GM19239 (cell line): ENCODE measurements at places on chromosomes 12 and 14.

GRCh38 chr14:77238996-77239395, 32.0 kb downstream of the NGB start:
- DNase-seq: no peak

DNA sequence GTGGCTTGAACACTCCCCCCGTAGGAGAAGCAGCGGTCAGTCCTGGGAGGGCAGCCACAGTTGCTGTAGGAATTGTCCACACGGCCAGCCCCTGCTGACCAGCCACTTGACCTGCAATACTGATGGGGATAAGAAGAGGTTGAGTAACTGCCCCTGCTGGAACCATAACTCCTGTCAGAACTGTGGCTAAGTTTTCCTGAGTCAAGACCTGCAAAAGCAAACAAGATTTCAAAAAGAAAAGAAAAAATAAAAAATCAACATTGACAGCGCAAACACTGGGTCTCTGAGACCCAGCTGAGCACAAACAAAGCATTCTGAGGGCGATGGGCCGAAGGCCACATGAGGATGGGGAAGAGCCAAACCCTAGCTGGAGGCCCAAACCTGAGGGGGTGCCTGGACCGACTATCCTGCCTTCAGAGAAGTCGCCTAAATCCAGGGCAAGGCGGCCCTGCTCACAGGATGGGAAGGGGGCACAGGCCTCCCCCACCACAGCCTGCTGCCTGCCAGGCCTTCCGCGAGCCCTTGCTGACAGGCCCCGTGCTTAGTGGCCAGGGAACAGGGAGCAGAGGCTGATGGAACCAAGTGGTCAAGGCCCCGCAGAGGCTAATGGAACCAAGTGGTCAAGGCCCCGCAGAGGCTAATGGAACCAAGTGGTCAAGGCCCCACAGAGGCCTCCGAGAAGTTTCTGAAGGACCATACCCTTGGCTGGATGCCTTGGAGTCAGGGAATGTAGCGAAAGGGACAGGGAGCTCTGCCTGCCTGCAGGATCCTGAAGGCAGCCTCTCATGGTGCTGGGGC, 19.1 kb downstream of the POU6F1 start:
- DNase-seq: no peak

DNA sequence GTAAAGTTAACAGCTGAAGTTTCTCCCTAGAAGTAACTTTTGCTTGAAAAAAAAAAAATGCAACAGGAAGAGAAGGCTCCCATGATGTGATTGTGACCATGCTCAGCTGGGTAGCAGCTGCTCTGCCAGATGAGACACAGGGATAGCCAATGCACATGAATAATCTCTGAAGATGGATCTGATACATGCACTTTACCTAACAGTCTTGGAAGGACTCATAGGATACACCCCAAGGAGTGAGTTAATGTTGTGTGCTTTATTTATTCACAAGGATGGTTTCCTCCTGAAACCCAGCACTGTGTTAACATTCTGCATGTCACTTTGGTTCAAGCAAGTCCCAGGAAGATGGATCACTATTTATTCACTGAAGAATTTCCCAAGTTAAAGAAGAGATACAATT, 46.5 kb downstream of the NDUFA12 start:
- no peak for DNase-seq

DNA sequence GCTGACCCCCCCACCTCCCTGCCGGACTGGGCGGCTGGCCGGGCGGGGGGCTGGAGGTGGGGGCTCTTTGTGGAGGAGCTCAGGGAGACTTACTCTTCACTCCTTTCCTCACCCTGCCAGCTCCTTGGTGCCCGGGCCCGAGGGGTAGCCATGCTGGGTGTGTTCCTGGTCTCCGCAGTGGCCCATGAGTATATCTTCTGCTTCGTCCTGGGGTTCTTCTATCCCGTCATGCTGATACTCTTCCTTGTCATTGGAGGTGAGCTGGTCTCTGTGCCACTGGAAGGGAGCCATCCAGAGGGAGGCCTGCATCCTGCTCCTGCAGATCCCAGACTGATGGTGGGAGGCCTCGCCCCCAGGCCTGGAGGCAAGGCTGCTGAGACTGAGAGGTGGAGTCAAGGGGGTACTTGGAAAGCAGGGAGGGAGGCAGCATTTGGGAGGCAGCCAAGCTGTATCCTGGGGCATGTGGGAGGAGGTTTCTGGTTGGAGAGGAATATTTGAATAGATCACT, 19.7 kb downstream of the SOAT2 start:
- no peak for DNase-seq

DNA sequence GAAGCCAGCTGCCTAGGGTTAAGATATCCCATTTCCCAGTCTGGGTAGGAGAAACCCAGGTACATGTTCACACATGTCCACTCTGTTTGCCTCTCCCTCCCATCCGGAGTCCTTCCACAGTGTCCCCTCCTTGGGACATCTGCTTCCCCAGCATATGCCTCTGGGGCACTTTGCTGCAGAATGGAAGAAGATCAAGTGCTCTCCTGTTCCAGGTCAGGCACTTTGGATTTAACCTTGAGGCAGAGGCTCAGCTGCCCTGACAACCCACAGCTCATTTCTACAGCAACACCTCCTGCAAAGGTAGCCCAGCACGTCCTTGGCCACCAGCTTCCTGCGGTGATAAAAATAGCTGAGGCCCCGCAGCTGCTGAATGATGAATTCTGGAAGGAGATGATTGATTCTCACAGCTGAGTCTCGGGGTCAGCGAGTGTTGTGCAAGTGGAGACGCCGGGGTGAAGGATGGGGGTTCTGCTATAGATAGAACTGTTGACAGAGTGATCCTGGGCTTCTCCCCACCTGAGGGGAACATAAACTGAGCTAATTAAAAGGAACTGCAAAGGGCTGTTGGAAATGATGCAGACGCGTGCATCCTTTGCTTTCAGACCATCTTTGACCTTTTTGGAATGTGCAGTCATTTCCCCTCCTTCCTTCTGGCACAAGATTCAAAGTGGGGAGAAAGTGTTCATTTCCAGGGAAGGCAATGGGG, 145.0 kb downstream of the SLC38A6 start:
- DNase-seq: no peak

- DNase-seq: no peak
These were observed 421.8 kb downstream of the BCAT1 start for GRCh38 chr12:24527102-24527501.
